Cerebellar nuclear complex (tissue), 1 donor: ENCODE measurements at places on chromosomes 11 and 22.

GRCh38 chr11:128372977-128373376 lies 214.4 kb downstream of the ETS1 start:
- no peak for DNase-seq

- DNase-seq, result no peak
These were observed 24.8 kb downstream of the ACER3 start for GRCh38 chr11:76885390-76886097.

- no peak for DNase-seq
These were observed 341.3 kb downstream of the AASDHPPT start for GRCh38 chr11:106418791-106419190.

- no peak for DNase-seq
These were observed 23.0 kb upstream of the BLID start for GRCh38 chr11:122138744-122139594.

DNA sequence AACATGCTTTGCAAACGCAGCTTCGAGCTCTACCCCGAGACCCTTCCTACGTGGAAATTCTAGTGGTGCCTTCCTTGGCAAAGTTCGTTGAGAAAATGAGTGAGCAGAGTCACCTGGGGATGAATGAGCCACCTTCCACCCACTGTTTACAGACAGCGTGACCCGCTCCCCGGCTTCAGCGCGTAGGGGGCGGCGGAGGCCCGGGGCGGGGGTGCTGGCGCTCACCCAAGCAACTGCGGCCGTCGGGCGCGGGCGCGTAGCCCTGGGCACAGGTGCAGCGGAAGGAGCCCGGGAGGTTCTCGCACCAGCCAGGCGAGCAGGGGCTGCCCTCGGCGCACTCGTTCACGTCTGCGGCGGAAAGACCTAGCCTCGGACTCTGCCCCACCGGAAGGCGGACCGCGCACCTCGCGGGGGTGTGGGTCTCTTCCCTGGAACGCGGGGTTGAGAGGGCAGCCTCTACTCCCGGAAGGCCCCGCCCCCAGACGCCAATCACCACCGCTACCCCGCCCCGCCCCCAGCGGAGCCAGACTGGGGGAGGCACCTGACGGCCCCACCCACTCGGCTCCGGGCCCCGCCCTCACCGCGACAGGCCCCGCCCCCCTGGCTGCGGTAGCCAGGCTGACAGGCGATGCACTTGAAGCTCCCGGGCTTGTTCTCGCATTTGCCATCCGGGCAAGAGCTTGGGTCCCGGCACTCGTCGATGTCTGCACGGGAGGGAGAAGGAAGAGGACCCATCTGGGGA lies 11.8 kb downstream of the LTBP3 start:
- DNase-seq, result no peak

GRCh38 chr22:48945621-48946458 lies 881.8 kb downstream of the BRD1 start:
- no peak for DNase-seq

- no peak for DNase-seq
These were observed 109.3 kb upstream of the TBCEL start for GRCh38 chr11:120914601-120915000.

GRCh38 chr11:61126256-61126655 lies 24.0 kb downstream of the CD5 start:
- no peak for DNase-seq

GRCh38 chr11:72629266-72629665 lies 45.0 kb downstream of the PDE2A start:
- DNase-seq, result no peak

DNA sequence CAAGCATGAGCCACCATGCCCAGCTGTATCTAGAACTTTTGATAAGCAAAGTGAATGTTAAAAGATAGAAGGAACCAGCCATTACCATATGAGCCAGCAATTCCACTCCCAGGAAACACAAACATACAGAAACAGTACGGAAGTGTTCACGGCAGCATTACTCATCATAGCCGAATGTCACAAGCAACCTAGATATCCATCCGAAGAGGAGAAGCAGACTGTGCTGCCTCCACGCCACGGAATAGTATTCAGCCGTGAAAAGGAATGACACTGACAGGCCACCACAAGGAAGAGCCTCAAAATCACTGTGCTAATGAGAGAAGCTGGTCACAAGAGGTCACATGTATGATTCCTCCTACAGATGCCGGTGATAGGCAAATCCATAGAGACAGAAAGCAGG lies 17.6 kb upstream of the MGAT3 start:
- no peak for DNase-seq

DNA sequence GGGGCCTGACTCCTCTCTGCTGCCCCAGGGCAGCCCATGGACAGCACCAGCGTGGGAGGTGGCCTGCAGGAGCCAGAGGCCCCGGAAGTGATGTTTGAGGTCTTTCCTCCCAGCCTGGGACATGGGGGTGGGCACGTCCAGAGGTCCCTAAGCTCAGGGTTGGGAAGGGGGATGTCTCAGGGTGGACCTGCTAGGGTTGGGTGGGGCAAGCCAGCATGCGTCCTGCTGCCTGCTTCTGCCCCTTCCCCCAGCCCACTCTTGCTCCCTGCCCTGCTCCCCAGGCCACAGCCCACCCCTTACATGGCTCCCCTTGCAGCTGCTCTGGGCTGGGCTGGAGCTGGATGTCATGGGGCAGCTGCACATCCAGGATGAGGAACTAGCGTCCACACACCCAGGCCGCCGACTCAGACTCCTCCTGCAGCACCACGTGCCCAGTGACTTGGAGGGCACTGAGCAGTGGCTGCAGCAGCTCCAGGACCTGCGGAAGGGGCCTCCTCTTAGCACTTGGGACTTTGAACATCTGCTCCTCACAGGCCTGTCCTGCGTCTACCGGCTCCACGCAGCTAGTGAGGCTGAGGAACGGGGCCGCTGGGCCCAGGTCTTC lies 1.3 kb downstream of the FAM180B start:
- no peak for DNase-seq

DNA sequence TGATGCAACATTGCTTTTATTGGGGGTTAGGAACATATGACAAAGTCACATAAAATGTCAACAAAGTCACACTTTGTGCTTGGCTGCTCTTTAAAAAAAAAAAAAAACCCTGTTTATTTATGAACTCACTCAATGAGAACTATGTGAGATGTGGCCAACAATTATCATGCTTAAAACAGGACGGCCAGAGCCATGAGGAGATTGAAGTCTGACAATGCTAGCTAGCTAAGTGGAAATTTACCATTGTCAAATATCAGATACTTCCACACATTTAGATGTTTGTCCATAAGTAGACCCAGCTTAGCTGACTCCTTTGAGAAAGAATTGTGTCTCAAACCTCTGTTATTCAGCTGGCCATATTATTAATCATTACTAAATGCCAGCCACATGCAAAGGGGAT lies 26.9 kb downstream of the BLID start:
- DNase-seq, result no peak

GRCh38 chr11:27721264-27722116 lies 21.2 kb upstream of the BDNF start:
- DNase-seq, result no peak

GRCh38 chr22:21043860-21044535 lies 1.7 kb upstream of the LRRC74B start:
- DNase-seq, result no peak

DNA sequence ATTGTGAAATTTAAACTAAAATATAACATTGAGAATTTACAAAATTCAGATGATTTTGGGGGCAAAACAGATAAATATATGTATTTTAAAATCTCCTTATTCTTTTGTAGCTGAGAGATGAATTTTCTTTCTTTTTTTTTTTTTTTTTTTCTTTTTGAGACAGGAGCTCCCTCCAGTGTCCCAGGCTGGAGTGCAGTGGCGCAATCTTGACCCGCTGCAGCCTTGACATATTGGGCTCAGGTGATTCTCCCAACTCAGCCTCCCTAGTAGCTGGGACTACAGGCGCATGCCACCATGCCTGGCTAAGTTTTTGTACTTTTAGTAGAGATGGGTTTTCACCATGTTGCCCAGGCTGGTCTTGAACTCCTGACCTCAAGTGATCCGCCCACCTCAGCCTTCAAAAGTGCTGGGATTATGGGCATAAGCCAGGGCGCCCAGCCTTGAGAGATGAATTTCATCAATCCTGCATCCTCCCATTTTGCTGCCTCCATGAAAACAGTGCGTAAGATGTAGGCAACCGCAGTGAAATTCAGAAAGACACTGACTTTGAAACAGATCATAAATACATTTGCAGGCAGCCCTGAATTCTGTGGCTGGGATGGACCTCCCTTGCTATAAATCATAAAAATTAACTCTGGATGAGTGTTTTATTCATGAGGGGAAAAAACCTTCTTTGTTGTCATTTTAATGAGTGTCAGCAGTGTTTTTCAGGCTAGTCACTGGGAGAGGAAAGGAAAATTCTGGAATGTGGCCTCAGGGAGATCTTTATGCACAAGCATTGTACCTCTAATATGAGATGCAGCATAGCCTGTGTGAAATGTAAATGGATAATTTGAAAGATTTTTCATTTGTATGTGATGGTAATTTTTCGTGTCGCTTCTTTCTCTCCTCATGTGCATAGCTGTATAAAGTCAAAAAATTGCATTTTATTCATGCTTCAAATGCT lies 14.4 kb downstream of the ELMOD1 start:
- DNase-seq, result no peak

- no peak for DNase-seq
These were observed 78.2 kb downstream of the FBLN1 start for GRCh38 chr22:45580726-45581381.

DNA sequence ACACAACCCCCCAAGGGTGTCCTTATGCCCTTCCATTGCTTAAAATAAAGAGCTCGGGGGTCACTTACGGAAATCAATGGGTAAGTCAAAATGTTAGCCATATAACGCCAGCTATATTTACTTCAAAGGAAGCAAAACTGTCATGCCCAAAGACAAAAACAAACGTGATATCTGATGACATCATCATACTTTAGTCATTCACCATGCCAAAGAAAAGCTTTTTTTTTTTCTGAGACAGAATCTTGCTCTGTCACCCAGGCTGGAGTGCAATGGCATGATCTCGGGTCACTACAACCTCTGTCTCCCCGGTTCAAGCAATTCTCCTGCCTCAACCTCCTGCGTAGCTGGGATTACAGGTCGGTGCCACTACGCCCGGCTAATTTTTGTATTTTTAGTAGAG lies 47.7 kb upstream of the SC5D start:
- no peak for DNase-seq

DNA sequence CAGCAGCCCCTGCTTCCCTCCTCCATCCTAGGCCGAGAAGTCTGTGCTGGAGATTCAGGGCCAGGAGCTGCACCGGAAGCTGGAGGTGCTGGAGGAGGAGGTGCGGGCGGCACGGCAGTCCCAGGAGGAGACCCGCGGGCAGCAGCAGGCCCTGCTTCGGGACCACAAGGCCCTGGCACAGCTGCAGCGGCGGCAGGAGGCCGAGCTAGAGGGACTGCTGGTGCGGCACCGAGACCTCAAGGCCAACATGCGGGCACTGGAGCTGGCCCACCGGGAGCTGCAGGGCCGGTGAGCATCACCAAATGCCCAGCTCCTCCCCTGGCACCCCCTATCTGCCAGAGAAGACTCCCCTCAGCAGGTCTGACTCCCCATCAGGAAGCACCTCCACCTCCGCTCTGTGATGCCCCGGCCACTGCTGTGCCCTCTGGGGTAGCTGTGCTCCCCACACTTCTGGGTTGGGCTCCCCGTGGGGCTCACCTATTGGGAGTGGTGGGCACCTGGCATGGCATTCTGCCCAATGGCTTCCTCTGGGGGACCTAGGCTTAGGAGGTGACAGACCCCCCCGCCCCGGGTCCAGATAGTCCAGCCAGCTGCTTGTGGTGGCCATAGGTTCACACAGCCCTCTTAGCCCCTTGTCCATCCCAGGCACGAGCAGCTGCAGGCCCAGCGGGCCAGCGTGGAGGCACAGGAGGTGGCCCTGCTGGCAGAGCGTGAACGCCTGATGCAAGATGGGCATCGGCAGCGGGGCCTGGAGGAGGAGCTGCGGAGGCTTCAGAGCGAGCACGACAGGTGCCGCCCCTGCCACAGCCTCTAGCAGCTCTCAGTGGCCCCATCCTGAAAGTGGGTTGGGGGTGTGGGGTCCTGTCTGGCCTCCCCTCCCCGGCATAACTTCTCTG lies 6.6 kb upstream of the RPS6KA4 start:
- no peak for DNase-seq

DNA sequence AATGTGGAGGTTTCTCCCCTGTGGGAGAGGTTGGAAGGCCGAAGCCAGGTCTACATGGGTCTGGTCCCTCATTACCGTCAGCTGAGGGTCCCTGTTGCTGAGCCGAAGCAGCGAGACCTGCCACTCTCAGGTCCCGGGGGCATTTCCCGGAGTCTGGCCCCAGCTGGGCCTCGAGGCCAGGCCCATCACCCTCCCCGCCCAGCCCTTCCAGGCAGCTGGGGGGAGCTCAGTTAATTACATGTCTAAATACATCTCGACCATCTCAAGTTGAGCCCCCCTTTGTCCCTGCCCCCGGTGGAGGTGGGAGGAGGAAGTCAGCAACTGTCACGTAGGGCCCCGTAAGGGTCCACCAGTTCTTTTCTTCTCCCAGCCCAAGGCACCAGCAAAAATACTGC lies 3.6 kb downstream of the CDKN1C start:
- no peak for DNase-seq

GRCh38 chr11:128462922-128463321 lies 124.4 kb downstream of the ETS1 start:
- DNase-seq, result no peak

GRCh38 chr11:122412581-122412980 lies 242.9 kb upstream of the UBASH3B start:
- no peak for DNase-seq
